ENCODE measurements at places on chromosomes 6 and 20.

DNA sequence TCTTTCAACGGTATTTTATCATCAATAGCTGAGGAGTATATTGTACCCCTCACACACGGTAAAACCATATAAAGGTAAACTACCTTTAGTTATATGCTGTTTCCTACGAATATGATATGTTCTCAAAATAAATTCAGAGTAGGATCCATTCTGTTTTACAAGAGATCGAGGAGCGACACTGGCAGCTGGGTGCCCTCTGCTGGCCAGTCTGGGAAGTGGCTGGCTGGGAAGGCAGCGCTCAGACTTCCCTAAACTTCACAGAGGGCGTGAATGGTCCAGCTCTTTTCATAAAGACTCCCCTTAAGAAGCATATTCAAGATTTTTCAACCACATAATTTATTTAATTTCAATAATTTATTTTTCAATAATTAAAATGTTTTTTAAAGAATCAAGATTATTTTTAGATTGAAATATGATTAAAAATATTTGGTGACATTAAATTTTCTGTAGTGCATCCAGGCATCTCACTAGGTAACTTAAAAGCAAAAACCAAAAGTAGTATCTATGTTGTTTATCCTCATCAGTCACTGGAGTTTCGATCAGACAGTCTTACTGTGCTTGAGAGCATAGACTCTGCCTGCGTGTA lies 187.5 kb upstream of the PDE10A start:
- peak; percentile 28 for DNase-seq

- DNase-seq: no peak
These were observed 71.5 kb downstream of the CNKSR3 start for GRCh38 chr6:154438882-154439415.

DNA sequence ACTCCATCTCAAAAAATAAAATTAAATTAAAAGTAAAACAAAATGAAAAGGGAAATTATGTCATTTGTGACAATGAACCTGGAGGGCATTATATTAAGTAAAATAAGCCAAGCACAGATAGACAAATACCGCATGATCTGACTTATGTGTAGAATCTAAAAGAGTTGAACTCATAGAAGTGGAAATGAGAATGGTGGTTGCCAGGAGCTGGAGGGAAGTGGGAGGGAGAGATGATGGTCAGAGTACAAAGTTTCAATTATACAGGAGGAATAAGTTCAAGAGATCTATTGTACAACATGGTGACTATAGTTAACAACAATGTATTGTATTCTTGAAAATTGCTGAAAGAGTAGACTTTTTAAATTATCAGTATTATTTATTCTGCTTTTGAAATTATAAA lies 183.4 kb downstream of the ID4 start:
- DNase-seq: no peak

DNA sequence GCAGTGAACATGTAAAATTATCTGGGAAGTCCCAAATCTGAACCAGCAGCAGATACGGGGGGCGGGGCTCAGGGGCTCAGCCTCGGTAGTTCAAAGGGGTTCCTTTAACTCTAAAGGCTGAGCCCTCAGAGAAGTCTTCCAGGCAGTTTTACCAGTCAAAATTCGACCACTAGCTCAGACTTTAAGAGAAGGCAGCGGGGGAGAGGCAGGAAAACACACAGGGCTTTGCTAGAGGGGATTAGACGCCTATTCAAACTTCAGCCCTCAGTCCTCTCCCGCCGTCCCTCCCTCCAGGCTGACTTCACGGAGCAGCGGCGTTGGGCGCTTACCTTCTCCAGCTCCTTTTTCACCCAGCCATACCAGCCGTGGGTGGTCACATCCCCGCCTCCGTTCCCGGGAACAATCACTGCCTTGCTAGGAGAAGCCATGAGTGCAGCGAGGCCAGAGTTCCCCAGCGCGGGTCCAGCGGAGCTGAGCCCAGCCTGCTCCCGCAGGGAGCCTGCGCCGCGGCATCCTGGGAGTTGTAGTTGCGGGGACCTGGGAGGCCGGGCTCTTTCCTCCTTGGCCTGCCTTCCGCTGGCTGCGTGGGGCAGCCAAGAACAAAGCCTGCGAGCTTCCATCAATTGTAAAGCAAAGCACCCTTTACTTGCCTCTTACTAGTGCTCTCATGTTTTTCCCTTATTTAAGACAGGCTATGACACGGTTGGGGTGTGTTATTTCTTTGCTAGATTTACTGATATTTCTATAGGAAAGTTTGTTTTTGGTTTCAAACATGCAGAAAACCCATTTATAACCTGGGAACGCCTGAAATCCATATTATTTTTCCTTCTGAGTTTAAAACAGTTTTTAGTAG lies at the start of gene RBBP9:
Gene RBBP9, minus strand, starts transcription at position 486 of the 853 bp plus-strand sequence. Its CDS starts 58 bp downstream, at position 428.
- peak; percentile 70 for DNase-seq

GRCh38 chr6:25035512-25036435 lies 100.0 kb upstream of the RIPOR2 start:
- DNase-seq: no peak

- DNase-seq: no peak
These were observed 33.2 kb upstream of the TAF8 start for GRCh38 chr6:42017021-42017643.

- no peak for DNase-seq
These were observed 14.0 kb downstream of the DEFB132 start for GRCh38 chr20:271528-271927.

DNA sequence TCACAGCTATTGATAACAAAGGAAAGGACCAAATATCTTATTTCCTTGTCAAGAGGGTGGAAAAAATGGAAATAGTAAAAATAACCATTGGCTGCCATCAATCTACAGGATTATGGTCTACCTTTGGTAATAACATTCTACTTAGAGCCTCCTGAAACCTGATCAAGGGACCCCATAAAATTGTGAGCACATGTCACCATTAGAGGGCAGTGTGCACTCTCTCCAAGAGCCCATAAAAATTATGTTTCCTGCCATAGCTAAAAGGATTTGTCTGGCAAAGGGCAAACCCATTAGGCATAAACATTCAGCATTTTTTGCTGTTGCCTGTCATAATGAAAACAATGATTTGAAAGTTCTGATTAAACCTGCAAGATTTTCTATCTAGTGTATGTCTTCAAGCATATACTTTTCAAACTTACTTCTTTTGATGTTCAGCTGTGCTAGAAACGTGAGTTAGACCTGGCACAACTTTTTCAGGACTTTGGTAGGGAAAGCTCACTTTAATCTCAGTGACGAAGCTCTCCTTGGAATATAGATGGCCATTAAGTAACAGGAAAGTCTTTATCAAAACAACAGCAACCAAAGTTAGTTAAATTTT lies 120.7 kb upstream of the ZFP64 start:
- peak; percentile 20 for DNase-seq

GRCh38 chr6:70668499-70668812 lies 773 bp downstream of the SMAP1 start:
- DNase-seq: no peak

GRCh38 chr20:2829376-2829775 lies 11.1 kb downstream of the PCED1A start:
- DNase-seq: no peak

DNA sequence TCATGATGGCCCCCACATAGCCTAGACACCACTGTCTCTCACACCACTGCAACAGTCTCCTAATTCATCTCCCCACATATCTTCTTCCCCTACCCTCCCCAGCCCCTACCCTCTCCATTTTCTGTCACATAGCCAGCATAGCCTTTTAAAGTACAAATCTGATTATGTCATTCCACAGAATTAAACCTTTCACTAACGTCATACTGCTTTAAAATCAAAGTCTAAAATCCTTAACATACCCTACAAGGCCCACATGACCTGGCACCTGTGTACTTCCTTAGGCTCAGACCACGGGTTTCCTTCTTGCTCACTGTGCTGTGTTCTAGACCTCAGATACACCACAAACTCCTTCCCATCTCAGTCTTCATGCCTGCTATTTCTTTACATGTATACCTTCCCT lies 5.9 kb downstream of the OSTM1 start:
- DNase-seq: peak; percentile 14

DNA sequence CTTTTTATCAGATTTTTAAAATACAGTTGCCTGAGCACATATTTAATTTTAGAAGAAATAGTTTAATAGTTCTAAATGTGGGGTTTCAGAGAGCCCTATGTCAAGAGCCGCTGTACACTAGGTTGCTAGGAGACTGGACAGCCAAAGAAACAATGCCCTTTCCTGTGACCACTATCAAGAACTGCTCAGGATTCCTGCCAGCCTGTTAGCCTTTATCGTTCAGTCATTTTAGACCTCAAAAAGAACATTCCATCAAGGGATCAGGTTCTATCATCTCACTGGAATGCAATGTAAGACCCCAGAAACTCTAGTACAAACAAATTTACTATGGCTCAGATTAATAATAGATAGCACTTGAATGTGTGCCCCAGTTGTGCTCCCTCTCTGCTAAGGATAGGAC lies 181.2 kb upstream of the CCN2 start:
- no peak for DNase-seq

DNA sequence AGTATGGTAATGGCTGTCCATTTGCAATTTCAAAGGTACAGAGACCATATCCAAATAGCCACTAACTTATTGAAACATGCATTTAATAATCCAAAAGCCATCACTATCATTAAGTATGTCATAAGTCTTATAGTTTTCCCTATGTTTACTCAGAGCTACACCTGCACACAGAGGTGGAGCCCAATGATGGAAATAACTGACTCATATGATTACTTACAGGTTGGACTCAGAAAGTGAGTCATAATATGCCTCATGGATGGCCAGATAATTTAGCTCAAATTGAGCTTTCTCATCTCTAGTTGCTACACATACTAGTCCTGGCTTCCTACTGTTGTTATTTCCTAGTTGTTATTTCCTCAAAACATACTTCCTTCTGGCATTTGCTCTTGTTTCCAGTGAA lies 104.4 kb upstream of the KHDRBS2 start:
- DNase-seq: no peak

GRCh38 chr6:101257163-101257562 lies 136.3 kb upstream of the GRIK2 start:
- DNase-seq: no peak

DNA sequence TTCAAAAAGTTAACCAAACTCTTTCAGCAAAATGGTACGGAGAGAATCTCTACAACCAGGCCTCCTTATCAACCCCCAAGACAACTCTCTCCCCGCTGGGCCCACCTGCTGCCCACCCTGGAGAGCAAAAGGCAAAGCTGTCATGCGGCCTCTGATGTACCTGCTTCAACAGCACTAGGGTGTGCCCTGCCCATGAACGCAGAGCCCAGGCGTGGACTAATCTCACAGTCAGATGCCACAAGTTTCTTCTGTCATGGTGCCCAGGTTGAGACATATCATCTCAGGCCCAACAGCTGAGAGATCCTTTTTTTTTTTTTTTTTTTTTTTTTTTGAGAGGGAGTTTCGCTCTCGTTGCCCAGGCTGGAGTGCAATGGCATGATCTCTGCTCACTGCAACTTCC lies 26.3 kb downstream of the SLC2A4RG start:
- no peak for DNase-seq

DNA sequence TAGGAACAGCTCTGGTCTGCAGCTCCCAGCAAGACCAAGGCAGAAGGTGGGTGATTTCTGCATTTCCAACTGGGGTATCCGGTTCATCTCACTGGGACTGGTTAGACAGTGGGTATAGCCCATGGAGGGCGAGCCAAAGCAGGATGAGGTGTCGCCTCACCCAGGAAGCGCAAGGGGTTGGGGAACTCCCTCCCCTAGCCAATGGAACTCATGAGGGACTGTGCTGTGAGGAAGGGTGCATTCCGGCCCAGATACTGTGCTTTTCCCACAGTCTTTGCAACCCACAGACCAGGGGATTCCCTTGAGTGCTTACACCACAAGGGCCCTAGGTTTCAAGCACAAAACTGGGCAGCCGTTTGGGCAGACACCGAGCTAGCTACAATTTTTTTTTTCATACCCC lies 21.8 kb downstream of the HDDC2 start:
- DNase-seq: no peak

DNA sequence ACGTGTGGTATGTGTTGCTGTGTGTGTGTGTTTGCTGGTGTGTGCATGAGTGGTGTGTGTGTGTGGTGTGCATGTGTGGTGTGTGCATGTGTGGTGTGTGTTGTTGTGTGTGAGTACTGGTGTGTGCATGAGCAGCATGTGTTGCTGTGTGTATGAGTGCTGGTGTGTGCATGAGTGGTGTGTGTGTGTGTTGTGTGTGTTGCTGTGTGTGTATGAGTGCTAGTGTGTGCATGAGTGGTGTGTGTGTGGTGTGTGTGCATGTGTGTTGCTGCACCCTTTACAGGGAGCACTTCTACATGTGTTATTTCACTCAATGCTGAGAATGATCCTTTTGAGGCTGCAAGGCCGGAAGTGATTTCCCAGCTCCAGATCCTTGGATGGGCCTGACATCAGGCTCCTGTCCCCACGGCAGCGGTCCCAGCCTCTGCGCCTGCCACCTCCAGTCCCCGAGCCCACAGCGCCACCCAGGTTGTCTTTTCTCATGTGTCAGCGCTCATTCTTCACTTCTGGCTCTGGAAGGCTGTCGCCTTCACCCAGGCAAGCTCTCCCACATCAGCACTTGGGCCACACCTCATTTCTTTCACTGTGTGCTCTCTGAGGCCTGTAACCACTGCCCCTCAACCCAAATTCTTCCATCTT lies 2.6 kb downstream of the NPEPL1 start:
- no peak for DNase-seq

- no peak for DNase-seq
These were observed 49.1 kb downstream of the NFATC2 start for GRCh38 chr20:51493346-51493791.

GRCh38 chr6:111377558-111378120 lies 105.4 kb downstream of the REV3L start:
- no peak for DNase-seq

DNA sequence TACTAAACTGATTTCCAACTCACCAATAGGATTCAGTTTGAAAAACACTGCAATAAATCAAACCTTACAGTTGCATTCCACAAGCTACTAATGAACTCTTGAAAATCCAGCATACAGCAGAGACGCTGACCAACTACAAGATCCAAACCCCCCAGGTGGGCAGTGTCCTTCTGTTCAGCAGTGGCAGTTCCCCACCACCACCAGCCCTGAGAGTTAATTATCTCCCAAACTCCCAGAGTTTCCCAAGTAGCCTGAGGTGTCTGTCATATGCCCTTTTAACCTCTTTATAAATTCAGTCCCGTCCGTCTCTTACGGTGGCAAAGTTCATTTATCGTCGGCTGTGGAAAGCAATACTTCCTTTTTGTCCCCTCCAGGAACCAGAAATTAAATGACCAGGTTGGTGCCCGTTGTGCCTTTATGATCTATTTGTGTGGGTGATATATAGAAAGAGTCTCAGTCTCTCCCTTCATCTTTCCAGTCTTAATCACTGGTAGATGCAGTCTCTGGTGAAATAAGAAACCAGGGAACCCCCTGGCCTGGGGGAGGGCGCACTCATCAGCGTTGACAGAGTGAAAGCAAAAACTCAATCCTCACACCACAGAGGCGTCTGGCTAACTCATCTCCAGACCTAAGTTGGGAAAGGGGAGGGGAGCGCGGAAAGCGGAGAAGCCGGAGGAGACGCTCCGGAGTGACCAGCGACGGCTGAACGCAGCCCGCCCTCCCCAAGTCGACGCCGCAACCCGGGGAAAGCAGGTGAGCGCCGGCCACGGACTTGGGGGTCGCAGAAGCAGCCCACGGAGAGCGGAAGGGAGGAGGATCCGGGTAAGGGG lies 717 bp downstream of the MRPL14 start:
- peak; percentile 71 for DNase-seq

DNA sequence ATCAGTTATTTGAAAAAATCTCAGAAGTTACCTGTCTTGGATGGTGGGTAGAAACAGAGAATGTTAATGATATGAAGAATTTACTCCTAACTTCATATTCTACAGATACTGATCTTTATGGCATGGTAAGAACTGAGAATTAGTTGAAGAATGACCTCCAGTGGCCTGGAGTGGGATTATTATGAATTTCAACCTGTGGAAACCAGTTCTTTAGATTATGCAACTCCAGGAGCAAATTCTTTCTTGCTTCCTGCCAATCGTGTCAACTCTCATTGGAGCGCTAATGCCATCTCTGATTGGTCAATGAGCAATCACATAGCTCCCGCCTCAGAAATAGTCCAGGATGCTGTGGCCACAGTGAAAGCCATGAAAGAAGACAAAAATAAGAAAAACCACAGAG lies 40.6 kb downstream of the LYRM2 start:
- no peak for DNase-seq

Data from activated T-helper 1 cell treated with anti-CD3 and anti-CD28 coated beads, Interleukin-12 subunit alpha, Interleukin-12 subunit beta, Interleukin-2, Interleukin-4 antibody, amounts not matched to agents 30 ng/mL and 10 ng/mL and 1 ng/mL, durations not matched to agents 14 hours and 24 hours and 36 hours (primary cell).